ENCODE measurements at places on chromosomes 1 and 21.
A peak's percentile ranks its signal among the peaks of the same experiment; 100 is the strongest.

GRCh38 chr1:204744107-204744779, 58.7 kb upstream of the LRRN2 start:
- no peak for DNase-seq

GRCh38 chr1:230735447-230735846, 11.7 kb upstream of the CAPN9 start:
- peak; percentile 15 for DNase-seq

DNA sequence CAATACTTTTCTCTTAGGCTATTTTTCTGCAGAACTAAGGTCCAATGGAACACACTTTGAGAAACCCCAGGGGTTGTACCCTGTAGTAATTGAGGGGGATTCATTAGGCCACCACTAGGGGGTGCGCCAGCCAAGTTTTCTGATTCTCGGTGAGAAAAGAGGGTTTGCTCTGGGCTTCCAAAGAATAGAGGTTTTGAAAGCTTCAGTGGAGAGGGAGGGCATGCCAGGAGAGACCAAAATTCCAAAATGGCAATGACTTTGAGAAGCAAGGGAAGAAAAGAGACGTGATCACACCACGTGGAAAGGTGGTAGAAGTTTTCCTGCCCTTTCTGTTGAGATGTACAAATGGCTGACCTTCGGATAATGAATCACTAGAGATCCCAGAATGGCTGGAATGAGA, 323.3 kb downstream of the RPS6KC1 start:
- DNase-seq, result peak; percentile 49

- DNase-seq, result peak; percentile 46
Measured at GRCh38 chr21:43921979-43922945, 57.2 kb downstream of the AGPAT3 start.

DNA sequence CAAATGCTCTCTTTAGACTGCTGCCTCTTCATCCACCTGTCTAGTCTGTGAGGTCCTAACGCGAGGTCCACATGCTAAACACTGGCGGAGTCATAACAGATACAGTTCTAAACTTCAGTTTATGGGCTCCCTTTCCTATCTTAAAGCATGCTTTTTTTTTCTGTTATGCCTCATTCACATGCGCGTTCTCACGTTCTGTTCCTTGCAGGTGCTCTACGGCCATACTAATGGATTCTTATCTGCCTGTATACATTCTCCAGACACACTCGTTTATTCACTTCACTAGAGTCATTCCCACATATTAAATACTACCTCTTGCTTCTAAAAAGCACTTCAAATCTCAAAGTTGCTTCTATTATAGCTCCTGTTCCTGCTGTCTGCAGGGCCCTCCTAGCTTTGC, 38.7 kb downstream of the PHC2 start:
- DNase-seq, result no peak

DNA sequence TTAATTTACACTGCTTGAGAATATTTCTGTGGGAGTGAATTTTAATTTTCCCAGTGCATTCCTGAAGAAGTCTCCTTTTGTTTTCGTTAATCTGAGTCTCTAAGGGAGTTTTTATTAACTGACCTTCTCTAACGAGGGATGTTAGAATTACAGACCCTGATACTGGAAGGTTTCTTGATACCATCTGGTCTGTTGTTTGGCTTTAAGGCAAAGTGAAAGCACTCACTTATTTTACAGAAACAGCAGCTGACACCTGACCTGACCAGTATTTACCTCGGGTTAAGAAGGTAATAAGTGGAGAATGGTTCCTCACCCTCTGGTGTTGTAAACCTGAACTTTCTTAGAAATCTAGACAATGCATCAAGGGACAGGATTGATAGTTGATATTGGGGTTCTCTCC, 12.4 kb downstream of the CDC14A start:
- DNase-seq, result no peak

DNA sequence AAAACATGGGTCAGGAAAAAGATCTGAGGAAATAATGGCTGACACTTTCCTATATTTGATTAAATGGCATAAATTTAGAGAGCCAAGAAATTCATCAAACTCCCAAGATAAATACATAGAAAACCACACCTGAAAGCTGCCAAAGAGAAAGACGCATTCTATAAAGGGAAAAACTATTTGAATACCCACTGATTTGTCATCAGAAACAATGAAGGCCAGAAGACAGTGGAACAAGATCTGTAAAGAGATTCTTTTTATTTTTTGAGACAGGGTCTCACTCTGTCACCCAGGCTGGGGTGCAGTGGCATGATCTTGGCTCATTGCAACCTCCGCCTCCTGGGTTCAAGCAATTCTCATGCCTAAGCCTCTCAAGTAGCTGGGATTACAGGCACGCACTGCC, 17.4 kb downstream of the SDE2 start:
- DNase-seq, result no peak

DNA sequence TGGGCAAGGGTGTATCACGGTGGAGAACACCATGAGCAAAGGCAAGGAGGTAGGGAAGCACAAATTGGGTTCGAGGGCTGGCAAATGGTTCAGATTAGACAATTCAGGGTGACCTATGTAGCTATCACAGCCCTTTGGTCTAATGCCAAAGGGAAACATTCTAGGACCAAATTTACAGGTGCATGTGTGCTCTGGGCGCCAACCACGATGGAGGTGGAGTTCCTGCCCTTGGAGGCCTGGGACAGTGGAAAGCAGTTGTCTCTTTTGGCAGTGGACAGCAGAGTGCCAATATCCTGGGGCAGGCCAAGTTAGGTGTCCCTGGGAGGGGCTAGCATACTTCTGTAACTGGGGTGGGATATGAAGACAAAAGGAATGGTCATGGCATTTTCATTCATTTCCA, 40.1 kb downstream of the IGFN1 start:
- DNase-seq, result no peak

- DNase-seq, result peak; percentile 70
Measured at GRCh38 chr1:205775015-205775716, at the start of gene RAB29. Gene RAB29, minus strand, starts transcription at chr1:205775482. Its CDS starts 526 bp downstream, at chr1:205774956.

DNA sequence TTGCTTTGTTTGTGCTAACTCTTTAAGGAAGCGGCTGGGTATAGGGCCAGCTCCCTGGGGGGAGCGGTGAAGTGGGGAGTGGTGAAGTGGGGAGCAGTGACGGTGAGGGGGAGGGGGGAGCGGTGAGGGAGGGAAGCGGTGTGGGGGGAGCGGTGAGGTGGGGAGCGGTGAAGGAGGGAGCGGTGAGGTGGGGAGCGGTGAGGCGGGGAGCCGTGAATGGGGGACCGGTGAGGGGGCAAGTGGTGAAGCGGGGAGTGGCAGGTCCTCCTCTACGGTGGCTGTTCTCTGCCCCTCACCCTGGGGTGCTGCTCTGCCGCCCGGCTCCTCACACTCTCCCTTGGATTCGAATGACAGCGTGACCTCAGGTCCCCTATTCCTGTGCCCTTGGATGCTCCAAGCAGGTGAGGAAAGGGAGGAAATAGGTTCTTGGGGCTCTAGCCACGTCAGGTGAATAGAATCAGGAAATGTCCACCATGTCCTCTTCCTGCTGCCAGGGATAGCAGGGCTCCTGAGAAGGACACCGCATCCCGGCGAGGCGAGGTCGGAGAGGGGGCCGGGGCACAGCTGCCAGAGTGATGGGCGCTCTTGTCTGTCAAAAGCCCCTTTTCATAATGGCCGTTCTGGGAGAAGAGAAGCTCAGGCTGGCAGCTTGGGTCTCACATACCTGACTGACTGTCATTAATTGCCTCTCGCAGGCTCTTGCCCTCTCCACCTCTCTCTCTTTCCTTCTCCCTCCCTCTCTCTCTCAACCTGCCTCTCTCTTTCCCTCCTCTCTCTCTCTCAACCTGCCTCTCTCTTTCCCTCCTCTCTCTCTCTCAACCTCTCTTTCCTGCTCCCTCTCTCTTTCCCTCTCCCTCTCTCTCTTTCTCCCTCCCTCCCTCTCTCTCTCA, 134.2 kb downstream of the PGBD5 start:
- no peak for DNase-seq

DNA sequence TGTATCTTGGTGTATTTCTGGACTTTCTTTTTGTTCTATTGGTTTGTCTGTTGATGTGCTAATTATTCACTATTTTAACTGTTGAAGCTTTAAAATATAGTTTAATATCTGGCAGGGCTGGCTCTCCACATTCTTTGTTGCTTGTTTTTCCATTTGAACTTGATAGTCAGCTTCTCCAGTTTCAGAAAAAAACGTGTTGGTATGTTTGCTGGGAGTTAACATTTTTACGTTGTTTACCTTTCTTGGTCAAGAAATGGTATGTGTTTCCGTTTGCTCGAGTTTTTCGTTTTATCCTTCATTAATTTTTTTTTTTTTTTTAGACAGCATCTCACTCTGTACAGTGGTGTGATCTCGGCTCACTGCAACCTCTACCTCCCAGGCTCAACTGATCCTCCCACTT, 16.9 kb upstream of the ZBTB40 start:
- no peak for DNase-seq

- DNase-seq, result peak; percentile 70
Measured at GRCh38 chr1:7470904-7471638, 300.0 kb upstream of the VAMP3 start.

- no peak for DNase-seq
Measured at GRCh38 chr1:76695535-76695934, 171.7 kb upstream of the ST6GALNAC5 start.

Measured in SW480 (cell line).